Urinary bladder (tissue), 4 donors: ENCODE measurements at places on chromosomes 11 and 22. TPM values are rescaled to one million over a fixed set of nuclear protein-coding genes. Genes with fewer than 3 reads are reported as not detected.

GRCh38 chr11:76689313-76690260, 19.0 kb upstream of the LRRC32 start:
- no peak for DNase-seq

- peak; percentile 10 for DNase-seq
These were observed 1.2 kb downstream of the DDX6 start for GRCh38 chr11:118789501-118790356.

Gene IL17REL
- 0.01 TPM for polyA plus RNA-seq

GRCh38 chr11:45887587-45887986, 2.1 kb downstream of the MAPK8IP1 start:
- no peak for DNase-seq

DNA sequence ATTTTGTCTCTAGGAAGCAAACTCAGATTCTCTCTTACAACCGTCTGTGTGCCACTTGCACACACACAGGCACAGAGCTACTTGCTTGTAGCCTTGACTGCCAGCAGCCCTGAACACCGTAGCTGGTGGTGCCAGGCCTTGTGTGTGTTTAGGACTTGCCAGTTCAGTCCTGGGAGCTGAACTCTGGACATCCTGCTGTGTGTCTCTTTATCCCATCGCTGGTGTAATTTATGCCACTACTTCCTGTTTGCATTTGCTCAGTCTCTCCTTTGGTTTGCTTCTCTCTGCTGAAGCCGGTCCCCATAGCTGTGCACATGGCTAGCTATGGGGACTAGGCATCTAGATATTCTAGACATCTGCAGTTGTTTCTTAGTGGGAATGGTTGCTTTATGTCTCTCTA, 24.0 kb downstream of the MARK2 start:
- DNase-seq: no peak

- no peak for DNase-seq
These were observed 9.5 kb upstream of the RASSF10 start for GRCh38 chr11:12999597-12999996.

DNA sequence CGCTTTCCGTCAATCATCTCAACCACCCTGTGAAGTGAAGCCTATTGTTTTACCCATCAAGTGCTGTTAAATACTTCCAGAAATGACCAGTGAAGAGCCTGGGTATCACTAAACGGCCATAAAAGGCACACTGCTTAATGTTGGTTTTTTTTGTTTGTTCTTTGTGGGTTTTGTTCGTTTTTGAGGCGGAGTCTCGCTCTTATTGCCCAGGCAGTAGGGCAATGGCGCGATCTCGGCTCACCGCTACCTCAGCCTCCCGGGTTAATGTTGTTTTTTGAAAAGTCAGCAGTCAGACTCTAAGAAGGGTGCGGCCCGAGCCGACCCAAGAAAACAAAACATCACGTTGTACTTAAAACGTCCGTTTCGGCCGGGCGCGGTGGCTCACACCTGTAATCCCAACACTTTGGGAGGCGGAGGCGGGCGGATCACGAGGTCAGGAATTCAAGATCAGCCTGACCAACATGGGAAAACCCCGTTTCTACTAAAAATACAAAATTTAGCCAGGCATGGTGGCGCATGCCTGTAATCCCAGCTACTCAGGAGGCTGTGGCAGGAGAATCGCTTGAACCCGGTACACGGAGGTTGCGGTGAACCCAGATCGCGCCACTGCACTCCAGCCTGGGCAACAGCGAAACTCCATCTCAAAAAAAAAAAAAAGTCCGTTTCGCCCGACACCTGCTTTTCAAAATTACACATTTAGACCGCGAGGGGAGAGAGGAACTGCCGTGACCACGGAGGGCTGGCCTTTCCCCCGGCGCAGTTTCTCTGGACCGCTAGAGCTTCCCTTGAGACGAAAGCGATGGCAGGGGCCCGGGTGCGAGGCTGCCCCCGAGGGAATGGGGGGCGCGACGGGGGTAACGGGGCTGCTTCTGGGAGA, 714 bp downstream of the CD59 start:
- DNase-seq: no peak

GRCh38 chr11:65574109-65574810, 1.6 kb upstream of the EHBP1L1 start:
- no peak for DNase-seq

Gene SLC16A8
- 0.52 TPM for polyA plus RNA-seq

Gene CECR2
- 0.51 TPM for polyA plus RNA-seq

GRCh38 chr11:103384652-103385051, 275.4 kb downstream of the DYNC2H1 start:
- DNase-seq: no peak

DNA sequence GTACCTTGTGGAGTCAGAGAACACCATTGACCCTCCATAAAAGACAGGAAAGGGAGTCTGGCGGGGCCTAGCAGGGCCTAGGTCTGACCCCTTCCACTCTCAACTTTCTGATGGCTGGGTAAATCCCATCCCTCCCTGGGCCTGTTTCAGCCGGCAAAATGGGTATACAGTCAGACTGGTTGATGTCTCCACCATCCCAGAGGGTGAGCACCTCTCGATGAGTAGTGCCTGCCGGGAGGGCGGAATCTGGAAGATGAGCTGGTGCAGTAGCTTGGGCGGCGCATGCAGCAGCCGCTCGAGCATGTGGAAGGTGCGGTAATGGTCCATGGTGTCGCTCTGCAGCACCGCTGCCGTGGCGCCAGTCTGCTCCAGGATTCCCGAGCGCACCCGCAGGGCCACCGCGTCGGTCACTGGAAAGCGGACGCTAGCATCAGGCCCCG, 528 bp downstream of the FIBP start:
- no peak for DNase-seq

- DNase-seq: no peak
These were observed 46.9 kb downstream of the ME3 start for GRCh38 chr11:86625544-86625943.

Gene CCT8L2
- not detected for polyA plus RNA-seq

GRCh38 chr11:96033095-96033494, 109.2 kb upstream of the MTMR2 start:
- no peak for DNase-seq

Gene PRR33
- 0.28 TPM for polyA plus RNA-seq

- DNase-seq: no peak
These were observed 9.6 kb downstream of the DENND6B start for GRCh38 chr22:50317178-50317577.

Gene TMEM191C
- polyA plus RNA-seq: 0.80 TPM

- no peak for DNase-seq
These were observed 6.5 kb downstream of the PTDSS2 start for GRCh38 chr11:456533-456932.

- no peak for DNase-seq
These were observed 9.8 kb upstream of the TSSC4 start for GRCh38 chr11:2390725-2391151.

Gene LMNTD2
- polyA plus RNA-seq: 1.2 TPM

Gene MS4A4E
- polyA plus RNA-seq: 0.84 TPM

DNA sequence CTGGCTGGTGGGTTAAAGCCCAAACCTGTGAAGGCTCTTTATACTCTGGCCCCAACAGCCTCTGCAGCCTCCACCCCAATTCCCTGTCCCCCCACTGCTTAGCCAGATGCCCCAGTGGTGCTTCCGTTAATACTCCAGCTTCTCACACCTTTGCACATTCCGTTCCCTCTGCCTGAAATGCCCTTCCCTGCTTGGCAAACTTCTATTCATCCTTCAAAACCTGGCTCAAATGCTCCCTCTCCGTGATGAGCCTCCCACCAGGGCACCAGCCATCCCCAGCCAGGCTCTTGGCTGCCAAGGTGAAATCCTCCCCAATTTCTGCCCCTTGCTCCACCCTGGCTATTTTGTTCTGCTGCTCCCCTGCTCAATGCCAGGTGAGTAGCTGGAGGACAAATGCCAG, 12.5 kb upstream of the FADS3 start:
- DNase-seq: no peak

GRCh38 chr11:111541254-111542061, 938 bp downstream of the LAYN start:
- no peak for DNase-seq

- peak; percentile 29 for DNase-seq
These were observed 15.4 kb downstream of the FAM181B start for GRCh38 chr11:82718307-82718706.

GRCh38 chr11:64856382-64857227, 12.2 kb upstream of the CDC42BPG start:
- no peak for DNase-seq

Gene ZC3H7B
- polyA plus RNA-seq: 42.1 TPM

DNA sequence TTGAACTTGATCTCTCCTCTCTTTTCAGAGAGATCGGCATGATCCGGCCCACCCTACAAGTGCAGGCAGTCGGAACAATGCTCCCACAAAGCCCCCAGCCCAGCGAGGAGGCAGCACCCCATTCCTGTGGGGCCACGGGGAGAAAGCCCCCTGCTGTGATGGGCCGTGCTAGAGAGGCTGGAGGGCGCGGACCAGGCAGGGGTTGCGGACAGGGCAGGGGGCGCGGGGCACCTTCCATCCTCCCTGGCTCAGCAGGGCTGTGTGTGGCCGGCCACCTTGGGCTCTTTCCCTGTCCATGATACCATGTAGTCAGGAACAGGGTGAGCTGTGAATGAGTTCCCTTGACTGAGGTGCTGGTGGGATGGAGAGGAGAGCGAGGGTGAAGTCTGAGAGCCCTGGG, 379.8 kb downstream of the BRD1 start:
- no peak for DNase-seq

Gene LARGE2
- 4.0 TPM for polyA plus RNA-seq

- DNase-seq: no peak
These were observed 3.2 kb upstream of the MRPL23 start for GRCh38 chr11:1943977-1944376.

DNA sequence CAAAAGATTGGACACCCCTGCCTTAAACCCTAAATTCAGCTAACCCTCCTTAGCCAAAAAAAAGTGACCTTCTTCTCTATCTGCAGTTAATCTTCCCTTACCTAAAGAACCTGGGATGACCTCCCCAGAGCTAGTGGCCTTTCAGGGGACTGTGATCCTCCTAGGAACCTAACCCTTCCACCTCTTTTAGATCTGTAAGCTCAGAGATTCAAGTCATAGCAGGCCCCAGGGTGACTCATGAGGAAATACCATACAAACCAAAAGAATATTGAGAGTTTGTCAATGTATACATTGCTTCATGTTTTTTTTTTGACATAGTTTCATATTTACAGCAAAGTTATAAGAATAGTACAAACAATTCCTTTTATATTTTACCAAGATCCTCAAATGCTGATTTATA, 38.3 kb upstream of the CXCR5 start:
- peak; percentile 31 for DNase-seq

Gene TRIM6
- 4.1 TPM for polyA plus RNA-seq

Gene PICALM
- 104 TPM for polyA plus RNA-seq

DNA sequence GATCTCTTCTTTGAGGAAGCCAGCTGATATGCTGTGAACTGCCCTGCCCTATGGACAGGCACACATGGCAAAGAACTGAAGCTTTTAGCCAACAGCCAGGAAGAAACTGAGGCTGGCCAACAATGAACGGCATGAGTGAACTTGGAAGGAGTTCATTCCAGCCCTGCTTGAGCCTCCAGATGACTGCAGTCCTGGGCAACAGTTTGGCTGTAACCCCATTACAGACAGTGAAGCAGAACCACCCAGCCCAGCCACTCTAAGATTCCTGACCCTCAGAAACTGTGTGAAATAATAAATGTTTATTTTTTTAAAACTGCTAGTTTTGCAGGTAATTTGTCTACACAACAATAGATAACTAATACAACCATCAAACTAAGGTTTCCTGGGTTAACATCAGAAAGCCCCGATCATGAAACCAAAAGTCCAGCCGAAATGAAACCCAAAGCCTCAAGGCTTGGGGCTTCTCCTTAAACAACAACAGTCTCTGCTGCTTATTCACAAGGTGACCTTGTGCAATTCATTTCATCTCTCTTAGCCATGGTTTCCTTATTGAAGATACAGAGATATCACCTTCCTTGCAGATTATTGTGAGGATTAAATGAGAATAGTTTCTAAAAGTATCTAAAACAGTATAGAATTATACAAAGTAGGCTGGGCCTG, 31.4 kb downstream of the PAK1 start:
- DNase-seq: no peak

GRCh38 chr11:69290806-69291205, 3.1 kb upstream of the MYEOV start:
- no peak for DNase-seq

Gene PYGM
- polyA plus RNA-seq: 33.6 TPM

- no peak for DNase-seq
These were observed 61.8 kb downstream of the FBLN1 start for GRCh38 chr22:45564349-45565030.

DNA sequence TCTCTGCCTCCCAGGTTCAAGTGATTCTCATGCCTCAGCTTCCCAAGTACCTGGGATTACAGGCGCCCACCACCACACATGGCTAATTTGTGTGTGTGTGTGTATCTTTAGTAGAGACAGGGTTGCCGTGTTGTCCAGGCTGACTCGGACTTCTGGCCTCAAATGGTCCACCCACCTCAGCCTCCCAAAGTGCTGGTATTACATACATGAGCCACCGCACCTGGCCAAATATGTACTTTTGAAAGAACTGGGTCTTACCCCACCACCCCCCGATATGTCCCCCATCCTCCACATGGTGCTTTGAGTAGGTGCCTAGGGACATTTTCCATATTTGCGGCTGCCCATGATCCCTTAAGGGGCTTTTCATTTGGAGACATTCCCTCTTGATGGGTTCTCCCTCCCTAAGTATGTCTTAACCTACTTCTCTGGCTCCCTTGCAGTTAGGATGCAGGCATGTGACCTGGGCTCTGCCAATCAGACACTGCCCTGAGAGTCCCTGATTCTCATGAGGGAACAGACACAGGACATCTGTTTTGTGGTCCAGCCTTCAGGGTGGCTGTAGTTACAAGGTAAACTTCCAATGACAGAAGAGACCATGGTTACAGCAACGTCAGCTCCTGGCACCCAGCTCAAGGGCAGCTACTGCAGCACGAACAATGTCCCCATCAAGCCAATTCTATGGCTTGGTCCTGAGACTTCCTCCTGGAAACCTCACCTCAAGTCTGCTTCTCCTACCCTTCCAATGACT, 48.4 kb downstream of the CHST1 start:
- DNase-seq: no peak

Gene PMM1
- polyA plus RNA-seq: 63.2 TPM

Gene CDKN1C
- polyA plus RNA-seq: 118 TPM

DNA sequence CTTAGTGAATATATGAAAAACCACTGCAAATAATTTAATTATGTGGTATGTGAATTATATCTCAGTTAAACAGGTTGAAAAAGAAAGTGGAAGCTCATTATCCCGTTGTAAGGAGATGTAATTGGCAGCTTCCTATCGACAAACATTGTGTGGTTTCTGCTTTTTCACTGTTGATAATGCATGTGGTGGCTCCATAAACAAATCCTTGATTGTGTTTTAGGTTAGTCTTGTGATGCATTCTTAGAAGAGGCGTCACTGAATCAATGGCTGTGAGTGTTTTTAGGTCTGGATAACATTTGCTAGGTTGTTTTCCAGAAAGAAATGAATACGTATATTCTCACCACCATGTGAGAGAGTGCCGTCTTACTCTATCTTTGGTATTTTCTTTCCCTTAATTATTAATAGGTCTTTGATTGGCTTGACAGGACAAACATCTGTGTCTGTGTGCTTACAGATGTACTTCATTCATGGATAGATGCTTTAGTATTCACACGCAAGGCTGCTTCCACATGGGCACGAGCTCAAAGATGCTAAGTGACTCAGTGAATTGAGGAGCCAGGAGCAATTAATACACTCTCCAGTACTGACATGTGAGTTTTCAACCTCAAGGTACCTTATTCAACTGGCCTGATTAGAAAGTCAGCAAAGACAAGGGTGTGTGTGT, 166.7 kb downstream of the TBC1D22A start:
- DNase-seq: no peak

Gene PATE4
- not detected for polyA plus RNA-seq

GRCh38 chr11:76703707-76704106, 33.2 kb upstream of the LRRC32 start:
- DNase-seq: no peak

Gene SMCO4
- 11.7 TPM for polyA plus RNA-seq

GRCh38 chr11:67283481-67283963, 5.6 kb upstream of the ANKRD13D start:
- no peak for DNase-seq
